ENCODE measurements at places on chromosomes 5 and 9.

DNA sequence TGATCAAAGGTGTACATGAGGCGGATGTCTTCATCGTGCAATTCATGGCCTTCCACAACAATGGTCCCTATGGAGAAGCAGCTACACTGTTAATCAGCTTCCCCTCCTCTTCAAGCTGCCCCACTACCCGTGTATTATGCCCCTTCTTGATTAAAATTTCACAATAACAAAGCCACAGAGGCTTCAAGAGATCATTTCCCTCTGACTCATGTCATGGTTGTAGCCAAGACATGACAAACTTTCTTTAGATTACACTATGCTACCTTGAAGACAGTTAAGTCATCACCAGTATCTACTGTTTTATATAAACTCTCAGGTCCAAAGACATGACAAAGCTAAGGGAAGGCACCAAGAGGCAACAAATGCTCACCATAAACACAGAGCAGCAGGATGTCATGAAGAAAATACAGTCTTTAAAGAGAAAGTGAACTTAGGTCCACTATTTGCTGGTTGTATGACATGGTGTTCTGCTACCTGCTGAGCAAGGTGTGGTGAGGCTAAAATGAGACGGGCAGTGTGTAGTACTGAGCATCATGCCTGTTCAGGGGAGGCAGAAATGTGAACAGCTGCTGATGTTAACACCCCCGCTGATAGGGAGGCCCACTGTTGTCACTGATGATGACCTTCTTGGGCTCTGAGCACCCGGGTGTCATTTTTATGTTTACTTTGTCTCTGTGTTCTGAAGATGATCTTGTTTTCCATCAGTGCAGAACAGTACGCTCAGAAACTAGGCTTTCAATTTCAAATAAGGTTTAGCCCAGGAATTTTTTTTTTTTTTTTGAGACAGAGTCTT lies 48.3 kb downstream of the IARS1 start:
- DNase-seq = no peak

DNA sequence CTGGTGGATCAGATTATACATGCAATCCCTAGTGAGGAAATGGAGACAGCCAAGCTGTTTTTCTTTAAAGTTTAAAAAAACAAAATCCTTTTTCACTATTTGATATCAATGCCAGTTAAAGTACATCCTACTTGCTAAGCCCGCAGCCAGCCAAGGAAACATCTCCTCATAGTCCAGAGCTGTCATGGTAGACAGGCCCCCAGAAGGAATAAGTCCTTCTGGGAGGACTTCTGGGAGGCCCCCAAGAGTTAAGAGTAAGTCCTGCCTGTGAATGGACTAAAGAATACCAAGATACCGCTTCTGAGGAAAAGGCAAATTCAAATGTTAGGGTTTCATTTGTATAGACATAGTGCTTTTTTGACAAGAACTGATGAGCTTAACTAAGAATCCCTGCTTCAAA lies 38.3 kb downstream of the MOCS2 start:
- DNase-seq = no peak

- DNase-seq = no peak
Measured at GRCh38 chr5:132782101-132782500, 5.1 kb upstream of the SEPTIN8 start.

GRCh38 chr5:154278908-154279307 lies 88.4 kb downstream of the GALNT10 start:
- no peak for DNase-seq

DNA sequence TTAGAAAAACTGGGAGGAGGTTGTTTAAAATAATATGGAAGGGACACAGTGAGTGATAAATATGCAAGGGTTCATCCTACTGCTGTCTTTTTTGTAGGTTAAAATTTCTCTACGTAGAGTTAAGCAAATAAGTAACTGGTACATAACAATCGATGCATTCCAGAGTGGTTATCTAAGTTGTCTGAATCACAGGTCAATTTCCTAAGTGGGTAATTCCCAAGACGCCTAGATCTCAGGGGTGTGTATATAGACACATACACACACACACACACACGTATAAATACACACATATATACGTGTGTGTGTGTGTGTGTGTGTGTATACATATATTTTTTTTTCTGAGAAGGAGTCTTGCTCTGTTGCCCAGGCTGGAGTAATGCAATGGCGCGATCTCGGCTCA lies 22.3 kb downstream of the CAAP1 start:
- no peak for DNase-seq

Measured in HAP-1 (cell line).